ENCODE measurements at places on chromosomes 4 and X. TPM values are rescaled to one million over a fixed set of nuclear protein-coding genes. Genes with fewer than 3 reads are reported as not detected.

The CLRN2 gene
- total RNA-seq, result not detected

The TLL1 gene
- total RNA-seq, result 0.10 TPM

The KCNIP4 gene
- total RNA-seq, result not detected

The VCX3A gene
- total RNA-seq, result not detected

The RS1 gene
- not detected for total RNA-seq

The LRP2BP gene
- 0.76 TPM for total RNA-seq

The VEGFC gene
- total RNA-seq, result 60.5 TPM

The COPS4 gene
- 69.8 TPM for total RNA-seq

The NWD2 gene
- total RNA-seq, result not detected
